Gastroesophageal sphincter (tissue), 4 donors: ENCODE measurements at places on chromosomes 11 and 22. TPM values are rescaled to one million over a fixed set of nuclear protein-coding genes. Genes with fewer than 3 reads are reported as not detected.

PRR5L gene
- 7.5 TPM for total RNA-seq

- ATAC-seq = peak; percentile 14
These were observed at the start of gene WNT11 for GRCh38 chr11:76206327-76207081. TSS of gene WNT11 (minus strand) at chr11:76206502. CDS start at chr11:76206407, 95 bp downstream.

GRCh38 chr11:134858783-134859480 is 446.9 kb upstream of the B3GAT1 start:
- ATAC-seq = no peak

GRCh38 chr11:107549253-107549953 is 16.1 kb downstream of the ALKBH8 start:
- ATAC-seq = no peak

GCAT gene
- 8.0 TPM for total RNA-seq

KAT5 gene
- 84.9 TPM for total RNA-seq

- ATAC-seq = no peak
These were observed 2.8 kb downstream of the DUSP8 start for GRCh38 chr11:1569251-1569780.

NLRP10 gene
- total RNA-seq = not detected

CCDC116 gene
- 1.3 TPM for total RNA-seq

TECTA gene
- total RNA-seq = 0.35 TPM

DNA sequence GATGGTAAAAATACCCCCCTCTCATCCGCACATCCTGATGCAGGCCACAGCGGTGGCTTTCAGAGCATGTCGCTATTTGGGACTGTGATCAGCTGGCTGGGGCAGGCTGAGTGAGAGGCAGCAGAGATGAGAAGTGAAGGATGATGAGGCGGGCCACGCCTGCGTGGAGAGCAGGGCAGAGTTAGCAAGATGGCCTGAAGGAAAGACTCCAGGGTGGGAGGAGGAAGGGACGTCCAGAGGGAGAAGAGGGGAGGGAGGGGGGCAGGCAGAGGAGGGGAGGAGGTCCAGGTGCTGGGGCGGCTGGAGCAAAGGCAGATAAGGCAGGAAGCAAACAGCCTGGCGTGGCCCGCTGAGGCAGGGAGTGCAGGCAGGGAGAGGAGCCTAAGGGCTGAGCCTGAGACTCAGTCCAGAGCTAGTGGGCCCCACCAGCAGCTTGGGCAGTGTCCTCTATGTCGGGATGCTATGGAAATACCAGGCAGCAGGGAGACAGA is 29.1 kb downstream of the LRFN4 start:
- ATAC-seq = no peak
